IMR-90 (cell line): ENCODE measurements at places on chromosomes 4 and X. TPM values are rescaled to one million over a fixed set of nuclear protein-coding genes. Genes with fewer than 3 reads are reported as not detected.

The TMPRSS11F gene
- not detected in 2 replicates for total RNA-seq

The GNL3L gene
- 47.2 and 48.8 TPM in 2 replicates for total RNA-seq

The RNF128 gene
- total RNA-seq: 4.8 and 6.4 TPM in 2 replicates

The CXorf38 gene
- total RNA-seq: 9.9 and 10.0 TPM in 2 replicates

The LDB2 gene
- total RNA-seq: 92.8 and 116 TPM in 2 replicates

The LINC00632 gene
- total RNA-seq: 6.4 and 7.2 TPM in 2 replicates

The FGFR3 gene
- total RNA-seq: 0.18 and 0.28 TPM in 2 replicates

The SPANXB1 gene
- not detected in 2 replicates for total RNA-seq

The XAGE5 gene
- not detected in 2 replicates for total RNA-seq

DNA sequence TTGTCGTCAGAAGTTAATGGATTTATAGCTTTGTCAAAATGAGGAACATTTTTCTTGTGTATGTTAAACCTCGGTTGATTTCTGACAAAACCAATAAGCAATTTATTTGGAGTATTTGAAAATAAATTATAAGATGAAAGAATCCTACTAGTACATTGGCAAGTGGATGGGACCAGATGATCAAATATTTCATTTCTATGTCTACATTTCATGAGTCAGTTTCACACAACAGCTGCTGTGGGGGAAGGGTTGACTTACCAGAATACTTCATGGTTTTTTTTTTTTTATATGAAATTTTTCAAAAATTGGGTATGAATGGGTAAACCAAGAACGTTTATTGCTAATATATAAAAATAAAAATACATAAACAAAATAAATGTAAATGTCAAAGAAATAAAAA, 39.4 kb downstream of the RAPGEF2 start:
- H3K27me3 ChIP-seq: no peaks in the 10 kb centered on the region
- H3K4me3 ChIP-seq: no peak overlapping the region
- DNase-seq: peak; percentile 64
- peaks cover 12% of the 10 kb centered on the region for H3K4me1 ChIP-seq
- no peaks in the 10 kb centered on the region for H3K36me3 ChIP-seq

GRCh38 chr4:48237996-48238645, 31.5 kb downstream of the TEC start:
- H3K27ac ChIP-seq: no peak overlapping the region
- DNase-seq: peak; percentile 15
- H3K36me3 ChIP-seq: no peaks in the 10 kb centered on the region
- peaks cover 1% of the 10 kb centered on the region; the same call in 1 of the 2 replicates for H3K27me3 ChIP-seq
- no peak overlapping the region for H3K4me3 ChIP-seq

DNA sequence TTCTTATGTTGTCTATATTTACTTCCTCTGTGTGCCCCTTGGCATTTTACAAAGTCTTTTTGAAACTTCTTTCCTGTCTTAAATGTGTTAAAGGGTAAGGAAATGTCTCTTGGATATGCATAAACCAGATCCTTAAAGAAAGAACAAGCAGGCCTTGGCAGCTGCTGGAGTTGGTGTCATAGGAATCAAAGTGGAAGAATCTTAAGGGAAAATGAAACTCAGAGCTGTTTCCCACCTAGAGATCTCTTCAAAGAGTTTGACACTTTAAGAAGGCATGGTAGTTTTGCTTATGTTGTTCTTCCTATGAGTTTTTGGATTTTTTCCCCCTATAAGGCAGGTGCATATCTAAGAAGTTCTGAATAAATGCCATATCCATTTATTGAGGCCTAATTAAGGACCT, 37.0 kb upstream of the CWH43 start:
- H3K36me3 ChIP-seq: no peaks in the 10 kb centered on the region
- no peak for DNase-seq
- H3K4me3 ChIP-seq: no peak overlapping the region
- no peaks in the 10 kb centered on the region for H3K4me1 ChIP-seq
- H3K27me3 ChIP-seq: no peaks in the 10 kb centered on the region; the same call in 1 of the 2 replicates

DNA sequence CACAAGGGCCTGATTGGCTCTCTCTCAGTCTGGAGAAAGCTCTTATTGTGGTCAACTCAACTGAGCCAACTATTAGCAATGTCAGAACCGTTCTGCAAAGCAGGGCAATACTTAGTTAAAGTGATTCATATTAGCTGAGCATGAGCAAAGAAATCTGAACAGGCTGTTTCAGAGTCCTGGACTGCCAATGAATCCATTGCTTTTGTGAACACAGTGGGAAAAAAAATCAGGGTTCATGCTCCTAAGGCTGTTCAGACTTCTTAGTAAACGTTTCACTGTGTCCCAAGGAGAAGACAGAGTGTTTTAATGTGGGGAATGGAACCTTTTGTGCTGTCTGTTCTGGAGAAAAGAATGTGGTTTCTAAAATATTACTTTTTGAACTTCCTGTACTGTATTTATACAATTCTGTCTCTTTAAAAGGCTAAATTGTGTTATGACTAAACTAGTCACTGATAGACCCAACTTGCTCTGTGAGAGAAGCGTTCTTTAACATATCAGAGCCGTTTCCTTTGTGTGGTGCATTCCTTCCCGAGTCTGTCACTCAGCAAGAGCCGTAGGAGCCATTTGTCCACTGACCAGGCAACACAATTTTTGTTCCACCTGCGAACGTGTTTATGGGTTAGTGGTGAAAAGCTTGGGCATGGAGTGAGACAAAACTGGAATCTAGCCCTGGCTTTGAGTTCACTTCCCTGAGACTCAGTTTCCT, 366.1 kb downstream of the FBXO8 start:
- no peaks in the 10 kb centered on the region for H3K36me3 ChIP-seq
- no peaks in the 10 kb centered on the region for H3K27me3 ChIP-seq
- H3K27ac ChIP-seq: peak overlapping the region; percentile 44; the same call in 1 of the 2 replicates
- H3K4me3 ChIP-seq: no peak overlapping the region
- DNase-seq: peak; percentile 79

DNA sequence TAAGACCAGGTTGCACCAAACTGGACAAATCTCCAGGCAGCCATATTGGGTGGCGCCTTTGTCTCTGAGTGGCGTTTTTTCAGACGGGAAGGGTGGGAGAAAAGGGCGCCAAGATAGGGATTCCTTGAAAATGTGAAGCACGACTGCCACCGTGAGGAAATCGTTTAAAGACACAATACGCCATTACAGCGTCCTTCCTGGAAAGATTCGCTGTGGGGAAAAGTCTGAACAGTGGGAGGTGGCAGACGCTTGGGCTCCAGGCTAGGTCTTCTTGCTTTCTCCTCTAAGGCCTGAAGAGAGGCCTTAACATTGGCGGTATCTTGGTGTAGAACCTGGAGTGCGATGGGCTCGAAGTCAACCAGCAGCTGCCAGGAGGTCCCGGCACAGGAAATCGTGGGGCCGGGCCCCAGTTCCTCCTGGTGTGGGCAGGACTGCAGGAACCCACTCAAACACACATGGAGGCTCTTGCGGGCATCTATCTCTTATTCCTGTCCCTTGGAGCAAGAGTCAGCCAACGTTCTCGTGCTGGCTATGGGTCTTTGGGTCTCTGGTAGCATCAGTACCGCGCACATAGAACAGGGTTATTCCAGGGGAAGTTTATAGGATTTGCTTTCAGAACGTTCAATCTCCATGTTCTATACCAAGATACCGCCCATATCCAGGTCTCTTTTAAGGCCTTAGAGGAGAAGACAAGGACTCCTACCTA, 208.8 kb downstream of the OR13H1 start:
- no peaks in the 10 kb centered on the region; the same call in 1 of the 2 replicates for H3K27me3 ChIP-seq
- peak overlapping the region; percentile 62 for H3K4me3 ChIP-seq

- H3K4me3 ChIP-seq: no peak overlapping the region
- DNase-seq: no peak
- H3K36me3 ChIP-seq: no peaks in the 10 kb centered on the region
- H3K27me3 ChIP-seq: no peaks in the 10 kb centered on the region; the same call in 1 of the 2 replicates
Measured at GRCh38 chrX:153400146-153401132, 711 bp downstream of the PNMA6E start.

- 0 out of 2 replicates have a peak, but pooled peaks cover 2% of the 10 kb centered on the region for H3K36me3 ChIP-seq
- H3K4me1 ChIP-seq: no peaks in the 10 kb centered on the region
- H3K27ac ChIP-seq: no peak overlapping the region
- DNase-seq: no peak
Measured at GRCh38 chrX:153455571-153455970, 9.7 kb upstream of the TREX2 start.

GRCh38 chr4:73725510-73725909, 14.9 kb upstream of the CXCL8 start:
- H3K36me3 ChIP-seq: no peaks in the 10 kb centered on the region
- no peak overlapping the region for H3K4me3 ChIP-seq
- no peaks in the 10 kb centered on the region for H3K27me3 ChIP-seq
- H3K4me1 ChIP-seq: peaks cover 6% of the 10 kb centered on the region
- no peak overlapping the region for H3K27ac ChIP-seq

- H3K4me3 ChIP-seq: no peak overlapping the region
- H3K4me1 ChIP-seq: peaks cover 2% of the 10 kb centered on the region; the same call in 1 of the 2 replicates
- DNase-seq: no peak
Measured at GRCh38 chr4:56731857-56732256, 50.8 kb upstream of the HOPX start.

DNA sequence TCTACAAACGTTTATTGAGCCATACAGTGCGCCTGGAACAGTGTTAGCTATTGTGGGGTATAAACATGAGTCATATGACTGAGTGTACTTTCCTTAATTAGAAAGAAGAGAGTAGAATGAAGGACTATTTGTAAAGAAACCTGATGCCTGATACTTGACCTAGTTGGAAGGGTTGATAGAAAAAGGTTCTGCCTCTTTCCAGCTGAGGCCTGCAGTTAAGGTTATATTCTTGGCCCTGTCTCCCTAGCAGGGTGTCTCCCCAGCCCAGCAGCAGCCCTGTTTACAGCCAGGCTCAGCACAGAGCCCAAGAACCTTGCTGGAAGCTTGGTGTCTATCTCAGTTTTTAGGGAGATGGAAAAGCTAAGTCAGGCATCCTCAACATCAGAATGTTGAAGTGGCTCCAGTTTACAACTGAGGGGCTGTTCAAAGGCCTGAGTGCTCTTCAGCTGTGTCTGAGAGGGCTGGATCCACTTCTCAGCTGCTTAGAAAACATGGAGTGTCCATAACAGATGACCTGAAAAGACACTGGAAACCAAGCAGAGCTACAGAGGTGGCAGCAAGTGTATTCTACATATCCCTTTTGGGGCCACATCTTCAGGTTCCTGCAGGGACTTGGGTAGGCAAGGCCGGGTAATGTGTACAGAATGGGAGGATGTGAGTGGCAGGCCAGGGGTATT, 21.6 kb downstream of the NYX start:
- H3K36me3 ChIP-seq: no peaks in the 10 kb centered on the region
- peak; percentile 22 for DNase-seq
- peaks cover 4% of the 10 kb centered on the region; the same call in 1 of the 2 replicates for H3K4me1 ChIP-seq
- no peak overlapping the region for H3K27ac ChIP-seq
- H3K4me3 ChIP-seq: no peak overlapping the region
- H3K27me3 ChIP-seq: peaks cover 2% of the 10 kb centered on the region

GRCh38 chrX:49155243-49155899, 7.2 kb upstream of the MAGIX start:
- peak overlapping the region; percentile 38 for H3K4me3 ChIP-seq
- H3K4me1 ChIP-seq: peaks cover 6% of the 10 kb centered on the region
- peak overlapping the region; percentile 66 for H3K27ac ChIP-seq
- H3K27me3 ChIP-seq: no peaks in the 10 kb centered on the region; the same call in 1 of the 2 replicates
